Activated T-helper 1 cell treated with anti-CD3 and anti-CD28 coated beads, Interleukin-12 subunit alpha, Interleukin-12 subunit beta, Interleukin-2, Interleukin-4 antibody, amounts not matched to agents 30 ng/mL and 10 ng/mL and 1 ng/mL, durations not matched to agents 14 hours and 24 hours and 36 hours (primary cell): ENCODE measurements at places on chromosomes 12 and 14. TPM values are rescaled to one million over a fixed set of nuclear protein-coding genes. Genes with fewer than 3 reads are reported as not detected.

DNA sequence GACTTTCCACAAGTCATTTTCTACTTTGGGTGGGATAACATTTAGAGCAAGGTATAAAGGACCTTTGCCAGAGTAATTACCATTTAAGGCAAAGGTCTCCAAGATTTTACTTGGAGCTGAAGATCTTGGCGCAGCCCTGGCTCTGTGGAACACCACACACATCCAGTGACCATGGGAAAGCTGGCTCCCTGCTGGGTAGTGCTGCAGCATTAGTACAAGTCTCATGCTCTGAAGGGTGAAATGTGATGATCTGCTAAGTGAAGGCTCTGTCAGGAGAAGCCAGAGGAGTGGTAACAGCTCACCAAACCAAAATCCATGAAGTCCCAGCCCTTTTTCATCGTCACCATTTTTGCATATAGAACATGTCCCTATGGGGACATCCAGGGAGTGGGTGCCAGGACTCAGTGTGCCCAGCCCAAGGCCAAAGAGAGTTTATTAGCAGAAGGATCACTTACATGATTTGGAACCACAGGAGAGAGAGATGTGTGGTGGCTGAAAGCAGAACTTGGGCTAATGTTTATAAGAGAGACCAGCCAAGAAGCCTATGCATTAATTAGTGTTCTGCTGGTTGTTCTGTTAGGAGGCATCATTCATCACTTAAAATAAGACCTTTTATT, 110.7 kb downstream of the SLC38A6 start:
- no peak for DNase-seq

CDCA3 gene
- 27.2 and 32.5 TPM in 2 replicates for total RNA-seq

- DNase-seq, result no peak
Observed at GRCh38 chr12:16509411-16509810, 96.6 kb downstream of the LMO3 start.

- DNase-seq, result no peak
Observed at GRCh38 chr12:25970082-25970481, 11.6 kb downstream of the RASSF8 start.

DNA sequence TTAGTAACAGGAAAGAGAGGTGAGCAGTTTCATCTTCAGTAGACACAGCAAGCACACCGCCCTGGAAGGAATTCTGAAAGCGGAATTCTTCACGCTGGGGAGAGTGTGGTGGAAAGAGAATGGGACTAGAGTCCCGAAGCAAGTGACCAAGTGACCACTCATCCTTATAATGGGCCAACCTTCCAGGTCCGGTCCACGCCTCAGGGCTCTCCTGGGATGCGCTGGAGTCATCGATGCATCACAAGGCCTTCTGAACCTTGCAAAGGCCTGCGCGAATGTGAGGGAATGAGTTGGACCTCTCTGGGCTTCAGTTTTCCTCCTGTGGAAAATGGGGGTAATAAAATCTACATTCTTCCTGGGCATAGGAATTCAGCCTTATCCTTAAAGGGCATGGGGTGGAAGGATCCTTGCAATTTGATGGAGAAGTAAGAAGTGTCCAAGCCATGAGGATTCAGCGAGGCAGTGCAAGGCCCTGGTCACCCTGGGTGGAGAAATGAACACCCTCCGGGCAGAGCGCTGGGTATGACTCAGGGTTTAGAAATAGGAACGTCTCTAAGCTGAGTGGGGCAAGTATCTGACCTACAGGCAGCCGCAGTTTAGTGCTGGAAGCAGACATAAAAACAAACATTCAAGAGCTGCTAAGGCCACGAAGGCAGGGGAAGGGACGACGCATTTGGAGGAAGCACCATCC, 97.7 kb downstream of the SETD3 start:
- DNase-seq, result no peak

GRCh38 chr12:72974954-72975555, 702.9 kb downstream of the TRHDE start:
- DNase-seq, result no peak

DNA sequence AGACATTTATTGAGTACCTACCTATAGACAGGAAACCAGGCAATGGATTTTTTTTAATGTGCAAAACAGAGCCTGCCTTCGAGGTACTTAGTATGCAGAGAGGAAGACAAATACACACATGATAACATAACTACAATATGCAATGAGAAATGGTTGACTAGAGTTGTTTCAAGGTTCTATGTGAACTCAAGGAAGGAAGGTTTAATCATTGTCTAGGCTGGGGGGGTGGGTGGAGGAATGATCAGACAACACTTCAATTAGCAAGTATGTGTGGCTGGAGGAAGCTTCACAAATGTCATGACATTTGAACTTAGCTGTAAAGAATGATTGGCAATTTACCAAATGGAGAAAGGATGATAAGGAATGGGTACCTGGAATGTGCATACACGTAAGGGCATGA, 985.3 kb downstream of the FLRT2 start:
- no peak for DNase-seq

DNA sequence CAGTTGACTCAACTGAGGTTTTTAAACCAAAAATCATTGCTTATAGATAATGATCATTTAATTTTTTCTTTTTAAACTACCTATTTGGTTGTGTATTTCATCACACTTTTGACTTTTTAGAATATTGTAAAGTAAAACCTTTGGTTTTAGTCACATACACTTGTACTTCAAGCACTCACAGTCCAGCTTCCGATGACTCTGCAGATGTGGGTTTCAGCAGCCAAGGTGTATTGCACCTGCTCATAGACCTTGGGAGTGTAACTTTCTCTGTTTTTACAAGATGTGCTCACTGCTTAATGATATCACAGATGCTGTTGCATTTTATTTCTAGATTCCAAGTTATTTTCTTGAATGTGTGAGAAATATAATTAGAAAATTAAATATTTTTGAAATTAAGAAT, 188.3 kb upstream of the SLC38A2 start:
- DNase-seq, result no peak

- DNase-seq, result no peak
Observed at GRCh38 chr14:76654573-76655108, 106.6 kb upstream of the VASH1 start.

DNA sequence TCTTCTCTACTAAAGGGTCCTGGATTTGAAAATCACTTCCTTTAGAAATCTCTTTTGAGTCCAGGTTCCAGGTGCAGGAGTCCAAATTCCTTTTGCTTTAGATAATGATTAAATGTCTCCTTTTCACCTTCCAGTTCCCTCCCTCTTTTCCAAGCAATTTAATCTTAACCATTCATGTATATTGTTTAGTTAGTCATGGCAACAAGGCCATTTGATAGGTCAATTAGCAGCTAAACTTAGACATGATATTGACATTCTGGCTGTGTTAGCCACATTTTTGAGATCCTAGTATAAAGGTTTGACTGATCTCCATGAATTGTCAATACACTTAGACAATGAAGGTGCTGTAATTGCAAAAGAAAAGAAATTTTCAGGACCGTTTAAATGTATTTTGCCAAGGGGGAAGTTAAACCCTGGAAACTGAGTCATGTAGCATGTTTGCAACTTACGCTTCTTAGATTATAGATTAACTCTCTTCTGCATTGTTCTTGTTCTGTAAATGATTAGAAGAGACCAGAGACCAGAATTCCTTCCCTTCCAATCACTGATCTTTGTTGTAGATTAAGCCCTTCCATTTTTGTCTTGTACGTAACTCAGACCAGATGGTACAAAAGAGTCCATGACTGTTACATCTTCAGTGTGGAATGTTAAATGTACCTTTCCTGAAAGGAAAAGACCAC, 12.4 kb upstream of the C12orf75 start:
- DNase-seq, result no peak

GRCh38 chr14:24095271-24096068, 1.4 kb downstream of the PCK2 start:
- DNase-seq, result no peak

GRCh38 chr12:86950043-86950442, 693.9 kb upstream of the MGAT4C start:
- no peak for DNase-seq
